SK-N-DZ (cell line): ENCODE measurements at places on chromosomes 16 and 17.

DNA sequence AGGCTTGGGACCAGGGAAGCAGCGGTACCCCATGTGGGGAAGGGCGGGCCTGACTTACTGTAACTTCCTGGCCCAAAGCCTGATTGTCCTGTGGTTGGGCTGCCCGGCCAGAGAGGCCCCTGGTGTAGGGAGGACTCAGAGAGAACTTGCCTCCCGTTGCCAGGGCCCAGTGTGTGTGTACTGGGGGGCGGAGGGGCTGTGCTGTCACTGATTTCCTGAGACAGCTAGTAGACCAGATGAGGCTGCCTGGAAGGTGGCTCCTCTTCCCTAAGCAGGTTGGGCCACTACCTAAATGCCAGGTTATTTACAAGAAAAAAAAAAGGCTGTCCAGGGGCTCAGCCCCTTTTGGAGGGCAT is 16.7 kb downstream of the SOCS3 start:
- no peak for DNase-seq

GRCh38 chr16:85788819-85789218 is 10.5 kb downstream of the EMC8 start:
- no peak for DNase-seq

DNA sequence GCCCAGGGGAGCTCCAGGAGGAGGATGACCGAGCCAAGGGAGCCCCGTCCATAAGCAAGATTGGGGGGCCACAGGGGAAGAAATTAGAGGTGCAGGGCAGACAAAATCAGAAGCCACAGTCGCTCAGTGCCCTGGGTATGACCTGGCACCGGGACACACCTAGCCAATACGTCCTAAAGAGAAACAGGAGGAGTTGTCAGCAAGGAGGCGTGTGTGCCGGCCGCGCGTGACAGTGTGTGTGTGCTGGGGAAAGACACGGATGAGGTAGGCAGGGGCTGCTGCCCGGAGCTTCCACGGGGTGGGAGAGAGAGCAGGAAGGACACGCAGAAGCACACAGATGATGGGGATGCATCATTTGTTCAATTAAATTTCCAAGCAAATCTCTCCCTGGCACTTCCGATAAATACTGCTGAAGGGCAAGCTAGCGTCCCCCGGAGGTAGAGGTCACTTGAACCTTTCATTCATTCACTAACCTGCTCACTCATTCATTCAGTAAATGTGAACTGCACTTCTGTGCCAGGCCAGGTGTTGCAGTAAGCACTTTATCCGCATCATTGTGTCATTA is 38.0 kb downstream of the C16orf95 start:
- no peak for DNase-seq

GRCh38 chr17:10793256-10793655 is 10.6 kb downstream of the TMEM238L start:
- DNase-seq: no peak
